Vagina (tissue), 2 donors: ENCODE measurements at places on chromosomes 5 and 9.

DNA sequence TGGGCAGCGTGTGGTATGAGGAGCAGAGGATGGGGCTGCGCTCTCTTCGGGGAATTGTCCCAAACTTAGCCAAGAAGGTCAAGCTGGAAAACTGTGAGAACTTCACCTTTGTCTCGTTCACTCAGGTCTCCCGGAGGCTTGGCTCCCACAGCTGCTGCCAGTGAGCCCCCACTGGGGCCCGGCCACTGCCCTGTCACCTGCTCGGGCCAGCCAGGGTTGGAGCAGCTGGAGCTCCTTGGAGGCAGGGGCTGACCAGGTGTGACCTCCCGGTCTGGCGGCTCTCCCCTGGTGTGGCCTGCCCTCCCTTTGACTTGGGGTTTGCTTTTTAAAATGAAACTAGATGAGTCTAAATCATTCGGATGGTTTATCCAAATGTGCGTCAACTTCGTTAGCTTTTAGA lies 58.0 kb downstream of the INIP start:
- no peak for DNase-seq

- DNase-seq = no peak
Measured at GRCh38 chr5:13357929-13358328, 586.6 kb downstream of the DNAH5 start.

- no peak for DNase-seq
Measured at GRCh38 chr9:38074441-38074961, 5.5 kb upstream of the SHB start.

DNA sequence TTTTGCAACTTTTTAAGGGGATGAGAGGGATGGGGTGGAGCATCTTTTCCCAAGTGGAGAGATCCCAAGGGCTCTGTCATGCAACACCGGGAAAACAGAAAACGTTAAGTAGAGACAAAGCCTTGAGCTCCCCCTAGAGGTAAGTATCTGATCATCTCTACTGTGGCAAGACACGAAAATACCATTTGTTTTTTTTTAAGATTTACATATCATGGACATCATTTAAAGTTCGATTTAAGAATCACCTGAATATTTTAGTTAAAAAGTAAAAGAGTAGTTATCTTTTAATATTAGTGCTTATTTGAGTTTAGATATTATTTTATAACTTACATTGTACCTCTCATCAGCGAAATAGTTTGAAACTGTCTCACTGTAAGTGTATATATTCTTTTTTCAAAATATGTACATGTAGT lies 200.4 kb downstream of the LRRC70 start:
- no peak for DNase-seq

- no peak for DNase-seq
Measured at GRCh38 chr9:134408939-134409737, 82.9 kb downstream of the RXRA start.

DNA sequence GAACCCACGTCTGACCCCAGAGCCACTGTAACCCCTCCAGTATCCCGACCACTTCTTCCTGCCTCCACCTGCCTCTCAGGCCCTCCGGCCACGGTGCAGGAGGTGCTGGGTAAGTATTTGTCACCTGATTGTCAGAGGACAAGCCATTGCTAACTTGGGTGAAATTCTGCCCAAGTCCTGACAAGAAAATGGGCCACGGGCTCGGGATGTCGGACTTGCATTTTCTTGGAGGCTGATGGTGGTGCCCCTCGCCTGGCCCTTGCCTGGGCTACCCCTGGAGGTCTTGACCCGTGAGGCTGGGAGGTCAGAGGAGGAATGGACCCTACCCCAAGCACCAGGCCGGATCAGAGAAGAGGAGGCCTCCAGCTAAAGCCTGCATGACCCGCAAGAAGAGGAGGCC lies 149.7 kb upstream of the COL5A1 start:
- no peak for DNase-seq

GRCh38 chr9:109923806-109924205 lies 143.8 kb downstream of the PALM2AKAP2 start:
- DNase-seq = no peak

DNA sequence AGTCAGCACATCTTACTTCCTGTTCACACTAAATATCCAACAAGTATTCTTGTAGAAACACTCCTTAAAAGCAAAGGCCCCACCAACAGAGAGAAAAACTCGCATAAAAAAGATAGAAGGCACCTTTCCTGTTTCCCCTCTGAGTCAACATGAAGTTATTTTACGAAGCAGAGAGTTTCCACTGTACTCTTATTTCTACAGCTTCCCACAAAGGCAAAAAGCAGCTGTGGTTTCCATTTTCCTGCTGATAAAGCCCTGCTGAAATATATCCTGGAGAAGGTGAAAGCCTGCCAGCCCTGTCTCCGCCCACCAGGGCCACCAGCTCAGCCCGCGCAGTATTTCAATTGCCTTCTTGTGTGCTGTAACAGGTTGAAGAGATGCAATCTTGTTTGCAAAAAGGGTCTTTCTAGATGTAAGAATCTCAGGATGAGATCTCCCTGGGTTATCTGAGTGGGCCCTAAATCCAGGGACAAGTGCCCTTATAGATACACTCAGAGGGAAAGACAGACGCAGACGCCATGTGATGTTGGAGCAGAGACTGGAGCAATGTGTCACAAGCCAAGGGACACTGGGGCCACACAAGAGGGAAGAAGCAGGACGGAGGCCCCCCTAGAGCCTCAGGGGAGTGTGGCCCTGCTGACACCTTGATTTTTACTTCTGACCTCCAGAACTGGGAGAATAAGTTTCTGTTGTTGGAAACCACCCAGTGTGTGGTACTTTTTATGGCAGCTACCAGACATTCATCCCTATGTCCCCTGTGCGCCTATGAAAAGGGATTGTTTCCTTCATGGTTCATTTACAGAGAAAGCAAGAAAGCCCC lies 19.9 kb downstream of the SEMA4D start:
- no peak for DNase-seq

GRCh38 chr5:12759377-12759776 lies 855.1 kb upstream of the CTNND2 start:
- DNase-seq = no peak

GRCh38 chr5:154319736-154320135 lies 126.1 kb upstream of the SAP30L start:
- DNase-seq = no peak

GRCh38 chr9:127568971-127569885 lies 42.8 kb upstream of the STXBP1 start:
- peak; percentile 93 for DNase-seq

- DNase-seq = no peak
Measured at GRCh38 chr5:129379406-129379805, 80.7 kb upstream of the ADAMTS19 start.

GRCh38 chr5:59847586-59847985 lies 45.9 kb downstream of the PDE4D start:
- no peak for DNase-seq

DNA sequence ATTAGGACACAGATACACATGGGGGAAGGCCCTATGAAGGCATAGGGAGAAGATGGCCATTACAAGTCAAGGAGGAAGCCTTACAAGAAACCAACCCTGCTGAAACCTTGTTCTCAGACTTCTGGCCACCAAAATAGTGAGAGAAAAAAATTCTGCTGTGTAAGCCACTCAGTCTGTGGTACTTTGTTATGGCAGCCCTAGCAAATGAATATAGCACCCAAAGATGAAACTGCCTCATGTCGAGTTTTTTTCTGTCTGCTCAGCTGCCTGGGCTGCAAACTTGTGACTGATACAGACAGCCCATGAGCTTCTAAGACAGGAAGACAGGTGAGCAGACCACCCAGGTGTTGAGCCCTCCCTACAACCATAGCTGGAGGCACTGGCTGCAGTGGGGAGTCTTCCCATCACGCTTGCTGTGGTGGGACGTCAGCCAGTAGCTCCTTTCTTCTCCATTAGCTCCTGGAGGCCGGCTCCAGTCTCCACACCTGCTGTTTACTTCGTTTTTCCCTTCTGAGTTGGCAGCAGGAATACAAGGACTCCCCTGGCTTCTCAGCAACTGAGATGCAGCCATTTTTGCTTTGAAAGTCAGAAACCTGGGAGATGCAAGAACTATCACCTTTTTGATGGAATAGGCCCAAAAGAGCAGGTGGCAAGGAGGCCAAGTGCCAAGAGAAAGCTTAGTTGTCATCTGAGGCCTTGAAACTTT lies 164.9 kb downstream of the SEMA6A start:
- no peak for DNase-seq

GRCh38 chr5:100584889-100585288 lies 49.7 kb downstream of the FAM174A start:
- DNase-seq = no peak

- DNase-seq = no peak
Measured at GRCh38 chr9:22700171-22700570, 253.5 kb downstream of the DMRTA1 start.

GRCh38 chr5:113606298-113607134 lies 93.0 kb downstream of the YTHDC2 start:
- no peak for DNase-seq

GRCh38 chr9:14301583-14302021 lies 12.3 kb downstream of the NFIB start:
- DNase-seq = no peak

DNA sequence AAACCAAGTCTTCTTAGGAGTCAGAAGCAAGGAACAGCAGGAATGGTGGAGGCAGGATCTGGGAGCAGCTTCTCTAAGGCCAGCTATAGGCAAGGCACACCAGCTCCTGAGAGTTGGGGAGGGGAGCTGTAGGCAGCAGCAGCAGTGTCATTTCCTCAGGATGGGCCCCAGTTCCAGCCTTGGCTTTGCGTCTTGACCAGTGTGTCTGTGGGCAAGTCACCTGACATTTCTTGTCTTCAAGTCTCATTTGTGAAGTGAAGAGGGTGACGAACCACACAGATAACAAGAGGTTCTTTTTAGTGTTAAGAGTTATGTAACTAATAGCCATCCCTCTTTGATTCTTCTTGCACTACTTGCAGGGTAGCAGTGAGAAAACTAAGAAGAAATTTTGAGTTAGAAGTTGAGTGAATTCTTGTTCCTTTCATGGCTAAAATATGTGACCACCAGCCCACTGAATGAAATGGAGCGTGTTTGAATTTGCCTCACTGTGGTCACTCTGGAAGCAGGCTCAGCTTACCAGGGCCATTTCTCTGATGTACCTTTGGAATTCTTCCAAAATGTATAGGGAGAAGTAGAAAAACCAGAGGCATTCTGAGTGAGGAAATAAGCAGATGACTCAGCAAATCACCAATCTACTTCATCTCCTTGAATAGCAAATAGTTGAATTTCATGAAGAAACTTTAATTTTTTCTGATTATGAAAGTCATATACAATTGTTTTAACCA lies 42.4 kb downstream of the RHOBTB3 start:
- DNase-seq = no peak
